ENCODE measurements at places on chromosomes 3 and 15. TPM values are rescaled to one million over a fixed set of nuclear protein-coding genes. Genes with fewer than 3 reads are reported as not detected.

LRRN1 gene
- total RNA-seq = 0.22 TPM

ZNF774 gene
- 0.81 TPM for total RNA-seq

TRA2B gene
- 179 TPM for total RNA-seq

KCNMB3 gene
- total RNA-seq = 0.87 TPM

TMEM212 gene
- total RNA-seq = not detected

ALG1L2 gene
- 1.5 TPM for total RNA-seq

CYP11A1 gene
- total RNA-seq = not detected

PARL gene
- 46.9 TPM for total RNA-seq

PRR20G gene
- not detected for total RNA-seq

- no peak for DNase-seq
Observed at GRCh38 chr15:63678393-63678792, 81.2 kb downstream of the FBXL22 start.

DNA sequence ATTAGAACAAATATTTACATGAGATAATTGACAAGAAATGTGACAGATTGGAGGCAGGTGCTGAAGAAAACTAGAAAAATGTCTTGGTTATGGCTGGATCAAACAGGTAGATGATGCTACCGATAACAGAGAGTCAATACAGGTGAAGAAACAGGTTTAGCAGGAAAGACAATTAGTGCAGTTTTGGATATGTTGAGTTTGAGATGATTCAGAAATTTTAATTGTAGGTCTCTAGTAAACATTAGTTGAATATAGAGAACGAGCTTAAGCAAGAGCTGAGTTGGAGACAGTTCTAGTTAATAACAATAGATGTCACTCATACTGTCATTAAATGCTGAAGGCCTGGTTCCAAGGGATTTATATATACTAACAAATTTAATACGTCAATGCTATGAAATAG is 524.4 kb downstream of the NSUN3 start:
- no peak for DNase-seq

DNA sequence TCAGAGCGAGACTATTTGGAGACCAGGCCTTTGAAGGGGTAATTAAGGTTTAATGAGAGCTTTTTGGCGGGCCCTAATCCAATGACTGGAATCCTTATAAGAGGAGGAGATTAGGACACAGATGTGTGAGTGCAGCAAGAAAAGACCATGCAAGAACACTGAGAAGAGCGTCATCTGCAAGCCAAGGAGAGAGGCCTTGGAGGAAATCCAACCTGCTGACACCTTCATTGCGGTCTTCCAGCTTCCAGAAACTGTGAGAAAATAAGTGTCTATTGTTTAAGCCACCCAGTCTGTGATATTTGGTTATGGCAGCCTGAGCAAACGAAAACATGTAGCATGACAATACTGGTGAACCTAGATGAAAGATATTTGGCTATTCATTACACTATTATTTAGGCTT is 23.0 kb upstream of the MUSTN1 start:
- DNase-seq = no peak

DNA sequence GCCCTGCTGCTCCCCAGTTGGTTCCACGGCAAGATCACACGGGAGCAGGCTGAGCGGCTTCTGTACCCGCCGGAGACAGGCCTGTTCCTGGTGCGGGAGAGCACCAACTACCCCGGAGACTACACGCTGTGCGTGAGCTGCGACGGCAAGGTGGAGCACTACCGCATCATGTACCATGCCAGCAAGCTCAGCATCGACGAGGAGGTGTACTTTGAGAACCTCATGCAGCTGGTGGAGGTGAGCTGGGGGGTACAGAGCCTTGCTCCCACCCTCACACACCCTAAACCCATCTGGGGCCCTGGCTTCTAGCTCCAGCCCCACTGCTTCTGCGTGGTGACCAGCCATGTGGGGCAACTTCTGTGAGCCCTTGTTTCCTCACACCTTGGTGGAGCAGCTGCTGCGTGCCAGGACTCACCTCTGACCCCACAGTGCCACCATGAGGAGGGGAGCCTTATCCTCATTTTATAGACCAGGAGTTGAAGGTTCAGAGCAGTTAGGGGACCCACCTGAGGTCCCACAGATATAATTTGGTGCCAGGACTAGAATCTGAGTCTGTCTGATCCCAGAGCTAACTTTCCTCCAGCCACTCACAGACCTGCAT is 13.3 kb upstream of the LMAN1L start:
- DNase-seq = no peak

- no peak for DNase-seq
Observed at GRCh38 chr3:170307671-170308405, 49.7 kb upstream of the SKIL start.

- DNase-seq = no peak
Observed at GRCh38 chr3:161073181-161073580, 32.0 kb downstream of the B3GALNT1 start.

GRCh38 chr15:92914768-92915221 is 14.7 kb downstream of the CHD2 start:
- peak; percentile 76 for DNase-seq

- no peak for DNase-seq
Observed at GRCh38 chr3:52399131-52399530, 45.8 kb downstream of the SEMA3G start.

- no peak for DNase-seq
Observed at GRCh38 chr3:161221806-161222600, 892 bp downstream of the NMD3 start.

DNA sequence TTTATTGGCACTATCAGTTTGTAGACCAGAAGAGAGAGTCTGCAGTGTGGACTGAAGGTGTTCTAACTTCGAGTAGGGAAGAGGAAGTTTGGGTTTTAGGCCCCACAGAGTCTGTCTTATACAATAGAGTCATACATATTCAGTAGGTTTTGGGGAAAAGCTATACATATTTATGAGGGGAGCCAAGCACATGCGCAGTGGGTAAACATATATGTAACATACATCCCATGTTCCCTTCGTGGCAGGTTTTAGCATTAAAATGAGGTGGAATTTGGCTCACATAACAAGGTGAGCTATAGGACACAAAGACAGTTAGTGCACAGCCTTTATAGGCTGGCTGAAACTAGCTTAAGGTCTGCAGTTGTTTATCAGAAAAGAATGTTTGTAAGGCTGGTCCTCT is 4.9 kb downstream of the GALK2 start:
- no peak for DNase-seq

DNA sequence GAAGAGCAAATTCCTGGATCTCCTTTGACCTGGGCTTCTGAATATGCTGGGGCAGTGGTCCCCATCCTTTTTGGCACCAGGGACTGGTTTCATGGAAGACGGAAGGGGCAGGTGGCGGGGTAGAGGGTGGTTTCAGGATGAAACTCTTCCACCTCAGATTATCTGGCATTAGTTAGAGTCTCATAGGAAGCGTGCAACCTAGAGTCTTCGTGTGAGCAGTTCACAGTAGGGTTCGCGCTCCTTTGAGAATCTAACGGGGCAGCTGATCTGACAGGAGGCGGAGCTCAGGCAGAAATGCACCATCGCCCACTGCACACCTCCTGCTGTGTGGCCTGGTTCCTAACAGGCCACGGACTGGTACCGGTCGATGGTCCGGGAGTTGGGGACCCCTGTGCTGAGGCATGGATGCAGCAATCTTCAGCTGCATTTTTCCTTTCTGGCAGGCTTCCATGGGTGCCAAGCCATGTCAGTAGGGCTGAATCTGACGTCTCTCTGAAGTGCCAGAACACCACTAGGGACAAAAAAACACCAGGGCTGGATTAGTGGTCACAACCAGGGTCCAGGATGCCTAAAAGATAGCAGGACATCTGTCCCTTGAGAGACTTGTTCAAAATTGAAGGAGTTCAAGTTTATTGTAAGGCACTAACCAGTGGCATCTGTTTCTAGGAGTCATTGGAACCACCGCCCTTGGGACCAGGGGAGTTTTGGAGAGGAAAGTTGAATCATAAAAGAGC is 8.4 kb upstream of the GOLGB1 start:
- no peak for DNase-seq

DNA sequence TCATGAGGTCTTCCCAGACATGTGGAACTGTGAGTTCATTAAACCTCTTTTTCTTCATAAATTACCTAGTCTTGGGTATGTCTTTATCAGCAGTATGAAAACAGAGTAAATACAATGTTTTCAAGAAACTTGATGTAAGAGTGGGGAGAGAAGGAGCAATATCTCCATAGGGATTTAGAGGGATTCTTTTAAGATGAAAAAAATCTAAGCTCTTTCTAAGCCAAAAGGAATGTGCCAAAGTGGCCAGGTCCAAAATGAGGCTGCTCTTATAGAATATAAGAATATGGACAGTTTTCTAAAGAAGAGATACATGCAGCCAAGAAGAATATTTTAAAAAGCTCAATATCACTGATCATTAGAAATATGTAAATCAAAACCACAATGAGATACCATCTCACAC is 23.9 kb upstream of the RYK start:
- no peak for DNase-seq

GRCh38 chr3:11423868-11424267 is 151.7 kb downstream of the ATG7 start:
- DNase-seq = no peak

Data from CD4-positive, alpha-beta memory T cell (primary cell).